HFFc6 (cell line): ENCODE measurements at places on chromosomes 16 and 17.

DNA sequence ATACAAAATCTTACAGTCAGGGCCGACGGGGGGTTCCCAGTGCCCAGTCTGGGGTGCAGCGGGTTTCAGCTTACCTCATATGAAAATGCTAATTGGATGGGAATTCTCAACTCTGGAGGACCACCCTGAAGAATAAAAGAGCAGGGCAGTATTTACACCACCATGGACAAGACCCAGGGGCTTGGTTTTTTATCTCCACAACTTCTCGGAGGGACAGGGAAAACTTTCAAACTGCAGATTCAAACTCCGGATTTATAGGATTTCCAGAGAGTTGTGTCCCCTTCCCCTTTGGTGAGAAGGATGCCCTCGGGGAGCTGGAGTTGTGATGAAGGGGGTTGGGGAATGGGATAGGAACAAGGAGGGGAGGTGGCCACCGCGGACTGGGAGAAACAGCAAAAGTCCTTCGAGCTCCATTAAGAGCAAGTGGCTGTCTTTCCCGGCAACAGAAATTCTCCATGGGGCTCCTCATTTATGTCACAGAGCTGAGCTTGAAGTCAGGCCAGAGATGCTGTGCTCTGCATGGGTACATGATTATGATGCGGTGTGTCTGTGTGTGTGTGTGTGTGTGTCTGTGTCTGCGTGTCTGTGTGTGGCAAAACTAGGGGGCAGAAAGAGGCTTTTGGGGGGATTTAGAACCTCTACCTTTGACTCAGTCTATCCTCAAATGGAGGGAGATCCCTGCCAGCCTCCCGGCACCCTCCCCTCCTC is 15.7 kb downstream of the FOXL1 start:
- DNase-seq, result no peak

- DNase-seq, result peak; percentile 82
Observed at GRCh38 chr17:81868674-81869220, 2.4 kb downstream of the ARHGDIA start.

- DNase-seq, result no peak
Observed at GRCh38 chr17:19740933-19741332, 7.2 kb downstream of the ALDH3A1 start.

- DNase-seq, result no peak
Observed at GRCh38 chr16:30069611-30070462, 4.3 kb downstream of the ALDOA start.

DNA sequence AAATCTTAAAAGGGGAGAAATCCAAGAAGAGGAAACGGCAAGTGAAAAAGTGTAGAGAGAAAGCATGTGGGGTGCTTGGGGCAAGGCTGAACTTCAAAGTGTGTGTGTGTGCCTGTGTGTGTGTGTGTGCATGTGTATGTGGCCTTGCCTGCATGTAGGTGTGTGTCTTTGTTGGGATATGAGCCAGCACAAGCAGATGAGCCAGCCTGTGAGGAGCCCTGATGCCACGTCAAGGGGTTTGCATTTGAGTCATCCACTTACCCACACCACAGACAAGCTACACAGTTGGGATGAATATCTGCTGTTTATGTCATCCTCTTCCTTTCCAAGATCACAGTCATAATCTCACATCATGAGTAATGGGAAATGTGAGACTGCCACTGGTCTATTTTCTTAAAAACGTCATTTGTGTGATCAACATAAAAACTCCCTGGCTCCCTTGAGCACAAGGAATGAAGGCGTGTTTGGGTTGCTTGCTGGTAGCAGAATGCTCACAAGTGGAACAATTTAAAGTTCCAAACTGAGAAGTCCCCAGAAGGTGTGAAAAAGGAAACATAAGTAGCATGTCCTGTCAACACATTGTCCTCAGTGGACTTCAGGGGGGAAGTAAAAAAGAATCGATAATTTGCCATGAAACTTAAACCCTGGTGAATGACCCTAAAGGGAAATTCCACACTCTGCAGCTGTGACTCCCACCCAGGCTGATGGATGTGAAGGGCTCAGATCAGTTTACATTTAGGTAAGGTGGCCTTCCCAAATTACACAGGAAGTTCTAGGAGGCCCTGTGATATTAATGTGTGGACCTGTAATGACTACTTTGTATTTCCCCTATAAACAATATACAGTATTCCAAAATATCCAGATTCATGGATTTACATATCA is 14.7 kb downstream of the KCTD19 start:
- peak; percentile 100 for DNase-seq

GRCh38 chr16:64132759-64133361 is 989.0 kb downstream of the CDH11 start:
- no peak for DNase-seq

DNA sequence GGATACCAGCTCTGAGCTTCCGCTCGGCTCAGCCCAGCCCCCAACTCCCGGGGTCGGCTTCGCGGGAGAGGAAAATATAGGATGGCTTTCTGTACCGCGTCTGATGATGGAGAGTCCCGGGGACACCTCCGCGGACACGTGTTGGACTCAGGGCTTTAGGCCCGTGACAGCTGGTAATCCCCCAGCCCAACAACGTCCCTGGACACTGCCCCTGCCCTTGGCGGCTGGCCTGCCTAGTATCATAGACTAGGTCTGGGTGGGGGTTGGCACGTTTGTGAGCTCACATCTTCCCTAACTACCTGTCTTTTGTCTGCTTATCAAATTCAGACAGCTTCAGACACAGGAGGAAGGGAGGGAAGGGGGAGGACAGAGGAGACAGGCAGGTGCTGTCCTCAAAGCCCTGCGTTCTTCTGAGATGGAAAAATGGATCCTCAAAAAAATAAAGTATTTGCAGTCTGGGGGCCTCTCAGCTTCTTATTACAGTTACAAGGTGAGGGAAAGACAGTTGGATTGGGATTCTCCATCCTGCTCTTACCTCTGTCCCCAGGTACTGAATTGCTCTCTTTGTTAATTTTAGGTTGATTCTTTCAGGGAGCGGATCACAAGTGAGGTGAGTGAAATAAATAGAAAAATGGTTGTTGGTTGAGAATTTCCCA is 698 bp downstream of the PSME3 start:
- no peak for DNase-seq

DNA sequence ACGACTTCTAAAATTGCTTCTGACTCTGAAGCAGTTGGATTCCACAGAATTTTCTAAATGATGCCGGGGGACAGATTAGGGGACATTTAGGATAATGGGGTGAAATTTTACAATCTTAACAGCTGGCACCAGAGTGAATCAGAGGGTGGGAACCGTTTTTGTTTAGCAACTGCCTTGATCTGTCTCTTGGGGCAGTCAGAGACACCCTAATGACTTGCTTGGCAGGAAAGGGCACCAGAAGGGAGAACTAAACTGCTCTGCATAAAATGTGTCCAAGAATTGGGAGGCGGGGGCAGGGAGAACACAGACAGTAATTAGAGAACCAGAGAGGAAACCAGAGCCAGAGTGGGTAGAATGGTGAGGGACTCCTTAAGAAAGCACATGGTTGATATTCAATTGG is 6.1 kb upstream of the ABCC12 start:
- no peak for DNase-seq
